ENCODE measurements at places on chromosomes 4 and X.

DNA sequence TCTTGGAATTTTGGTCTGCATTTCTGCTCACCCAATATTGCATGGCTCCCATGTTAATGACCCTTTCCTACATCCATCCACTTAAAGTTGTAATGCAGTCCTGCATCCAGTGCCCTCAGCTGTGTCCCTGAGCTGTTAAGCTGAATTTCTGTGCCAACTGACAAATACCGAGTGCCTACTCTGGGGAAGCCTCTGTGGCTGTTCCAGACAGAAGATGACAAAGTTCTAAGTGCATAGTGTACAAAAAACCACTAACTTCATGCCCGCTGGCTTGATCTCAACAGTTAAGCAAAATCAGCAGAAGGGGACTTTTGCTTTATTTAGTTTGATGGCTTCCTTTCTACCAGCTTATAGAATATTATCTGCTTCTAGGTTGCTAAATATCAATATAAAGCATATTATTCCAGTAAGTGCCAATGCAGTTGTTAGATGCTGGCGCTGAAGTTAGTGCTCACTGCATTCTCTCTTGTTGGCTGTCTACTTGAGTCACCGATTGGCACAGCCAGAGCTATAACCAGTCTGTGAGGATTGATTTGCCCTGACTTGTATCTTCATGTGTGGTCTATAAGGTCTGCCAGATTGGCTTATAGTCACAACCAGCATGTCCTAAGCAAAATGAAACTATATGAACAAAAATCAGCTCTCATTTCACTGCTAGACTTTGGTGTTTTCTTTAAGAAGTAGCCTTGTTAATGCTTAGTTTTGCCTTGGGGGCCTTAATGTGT is 98.9 kb downstream of the KLHL8 start:
- peak; percentile 73 for DNase-seq

DNA sequence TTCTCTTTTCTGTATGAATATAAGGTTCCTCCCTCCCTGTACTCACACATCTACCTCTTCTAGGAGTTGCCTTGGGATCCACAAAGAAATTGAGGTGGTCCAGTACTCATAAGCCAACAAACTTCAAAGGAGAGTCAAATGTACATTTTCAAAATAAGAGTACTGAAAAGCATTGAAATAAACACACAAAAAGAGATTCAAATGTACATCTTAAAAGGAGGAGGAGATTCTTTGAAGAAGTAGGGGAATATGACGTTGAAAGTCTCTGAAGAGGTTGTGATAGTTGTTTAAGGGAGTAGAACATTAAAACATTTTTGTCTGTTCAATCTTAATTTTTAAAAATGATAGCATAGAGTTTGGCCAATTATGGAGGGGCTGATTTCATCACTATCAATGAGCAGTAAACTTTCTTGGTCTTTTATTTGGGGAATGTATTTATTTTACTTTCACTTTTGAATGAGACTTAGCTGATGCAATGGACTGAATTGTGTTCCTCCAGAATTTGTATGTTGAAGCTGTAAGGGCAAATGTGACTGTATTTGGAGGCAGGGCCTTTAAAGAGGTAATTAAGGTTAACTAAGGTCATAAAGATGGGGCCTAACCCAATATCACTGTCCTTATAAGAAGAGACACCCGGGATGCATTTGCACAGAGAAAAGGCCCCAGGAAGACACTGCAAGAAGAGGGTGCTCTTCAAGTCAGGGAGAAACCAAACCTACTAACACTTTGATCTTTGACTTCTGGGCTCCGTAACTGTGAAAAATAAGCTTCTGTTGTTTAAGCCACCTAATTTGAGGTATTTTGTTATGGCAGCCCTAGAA is 226.3 kb upstream of the PGRMC2 start:
- DNase-seq = no peak

- DNase-seq = no peak
Measured at GRCh38 chr4:104217526-104217925, 277.2 kb downstream of the CXXC4 start.

DNA sequence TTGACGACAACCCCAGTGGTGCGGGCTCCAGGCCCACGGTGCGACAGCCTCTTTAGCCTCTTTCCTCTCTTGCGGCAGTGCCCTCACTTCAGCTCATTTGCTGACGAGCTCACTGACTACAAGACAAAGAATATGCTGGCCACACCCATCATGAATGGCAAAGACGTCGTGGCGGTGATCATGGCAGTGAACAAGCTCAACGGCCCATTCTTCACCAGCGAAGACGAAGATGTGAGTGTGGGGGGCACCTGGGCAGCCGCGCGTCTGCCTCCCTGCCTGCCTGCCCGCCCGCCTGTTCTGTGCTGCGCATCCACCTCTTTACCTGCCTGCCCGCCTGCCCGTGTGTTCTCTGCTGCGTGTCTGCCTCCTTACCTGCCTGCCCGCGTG is 9.2 kb downstream of the PDE6B start:
- DNase-seq = no peak

DNA sequence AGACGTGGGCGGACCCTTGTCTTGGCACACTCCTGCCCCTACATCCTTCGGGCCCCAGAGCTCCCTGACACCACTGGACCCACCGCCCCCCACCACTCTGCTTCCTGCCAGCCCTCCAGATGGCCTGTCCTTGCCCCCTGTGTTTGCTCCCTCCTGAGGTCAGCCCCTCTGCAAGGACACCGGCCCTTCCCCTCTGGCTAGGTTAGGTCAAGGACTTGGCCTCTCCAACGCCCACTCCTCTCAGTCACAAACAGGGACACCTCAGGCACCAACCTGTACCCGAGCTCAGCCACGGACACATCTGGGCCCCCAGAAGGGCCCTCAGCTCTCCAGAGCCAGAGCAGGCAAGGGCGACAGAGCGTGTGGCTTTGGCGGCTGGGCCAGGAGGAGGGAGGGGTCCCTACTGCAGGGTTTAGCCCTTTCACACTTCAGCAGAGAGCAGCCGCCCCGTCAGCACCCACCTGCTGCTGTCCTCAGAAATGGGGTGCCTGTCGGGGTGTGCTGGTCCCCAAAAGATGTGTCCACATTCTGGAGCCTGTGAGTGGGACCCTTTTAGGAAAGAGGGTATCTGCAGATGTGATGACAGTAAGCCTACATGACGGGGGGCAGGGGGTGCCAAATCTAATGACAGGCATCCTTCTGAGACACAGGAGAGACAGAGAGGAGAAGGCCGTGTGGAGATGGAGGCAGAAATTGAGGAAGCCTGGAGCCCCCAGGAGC is 23.5 kb upstream of the DUSP9 start:
- no peak for DNase-seq

GRCh38 chrX:105167233-105167632 is 53.3 kb downstream of the TEX13A start:
- no peak for DNase-seq

DNA sequence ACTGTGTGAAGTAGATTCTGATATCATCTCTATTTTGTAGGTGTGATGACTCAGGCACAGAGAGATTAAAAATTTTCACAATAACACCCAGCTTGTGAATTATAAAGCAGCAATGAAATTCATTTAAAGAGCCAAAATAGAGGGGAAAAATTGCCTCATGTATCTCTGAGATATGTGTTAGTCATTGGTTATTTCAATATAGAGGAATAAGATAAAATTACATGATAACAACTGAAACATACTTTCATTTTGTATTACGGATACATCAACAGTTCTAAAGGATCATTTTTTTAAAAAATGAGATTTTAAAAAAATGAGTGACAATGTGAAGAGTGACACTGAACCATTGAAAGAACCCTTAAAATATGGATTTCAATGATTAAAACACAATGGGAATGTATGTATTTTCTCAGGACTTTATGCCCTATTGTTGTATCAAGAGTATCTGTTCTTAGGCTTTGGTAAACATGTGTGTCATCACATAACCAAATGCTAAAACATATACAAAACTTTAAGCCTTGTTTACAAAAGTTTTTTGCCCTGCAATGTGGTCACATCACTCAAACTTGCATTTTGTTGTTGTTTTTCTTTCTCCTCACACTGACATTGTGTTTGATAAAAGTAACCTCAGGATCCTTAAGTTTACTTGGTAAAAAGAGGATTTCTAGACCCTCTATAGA is 221.3 kb downstream of the ANTXR2 start:
- no peak for DNase-seq

DNA sequence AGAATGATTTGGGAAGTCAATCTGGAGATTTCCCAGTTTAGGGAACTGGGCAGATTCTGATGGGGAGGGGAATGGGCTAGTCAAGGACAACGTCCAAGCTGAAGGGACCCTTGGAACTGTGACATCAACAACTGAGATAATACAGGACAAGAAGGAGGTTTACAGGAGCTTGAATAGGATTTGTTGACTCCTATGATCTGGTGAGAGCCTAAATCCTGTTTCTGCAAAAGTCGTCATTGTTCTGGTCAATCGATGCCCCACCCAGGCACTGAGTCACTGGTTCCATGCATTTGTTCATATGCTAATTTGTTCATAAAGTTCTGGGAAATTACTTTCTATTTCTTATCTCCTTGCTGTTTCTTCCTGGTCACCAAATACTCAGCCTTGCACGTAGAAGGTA is 15.3 kb upstream of the PDGFRA start:
- DNase-seq = no peak

- DNase-seq = peak; percentile 96
Measured at GRCh38 chr4:3827616-3828492, 61.7 kb downstream of the ADRA2C start.

DNA sequence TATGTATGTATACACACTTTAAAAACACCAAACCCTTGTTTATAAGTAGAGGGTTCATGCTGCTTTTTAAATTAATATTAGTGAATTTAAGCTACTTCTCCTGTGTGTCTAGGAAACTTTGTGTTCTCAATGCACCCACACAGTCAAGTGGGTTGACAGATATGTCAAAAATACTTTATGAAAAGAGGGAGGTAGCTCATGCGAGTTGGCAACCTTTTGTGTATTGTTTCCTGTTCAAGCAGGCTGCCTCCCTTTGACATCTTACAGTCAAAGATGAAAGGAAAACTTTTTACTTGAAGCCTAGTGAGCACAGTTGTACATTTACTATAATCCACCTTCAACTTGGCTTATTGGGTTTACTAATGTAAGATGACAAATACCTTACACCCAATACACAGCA is 218.4 kb downstream of the KLHL13 start:
- no peak for DNase-seq

DNA sequence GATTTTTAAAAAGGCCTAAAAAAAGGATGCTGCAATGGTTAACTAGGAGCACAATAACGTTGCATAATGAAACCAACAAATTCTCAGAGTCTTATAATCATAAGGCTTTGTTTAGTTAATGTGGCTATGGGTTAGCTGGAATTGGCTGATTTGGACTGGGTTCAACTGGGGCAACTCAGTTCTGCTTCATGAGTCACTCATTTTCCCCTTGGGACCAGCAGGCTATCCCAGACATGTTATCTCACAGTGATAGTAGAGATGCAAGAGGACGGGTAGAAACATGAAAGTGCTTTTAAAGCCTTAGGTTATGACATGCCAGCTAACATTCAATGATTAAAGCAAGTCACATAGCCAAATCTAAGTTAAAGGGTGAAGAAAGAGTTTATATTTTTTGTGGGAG is 189.2 kb upstream of the GK2 start:
- DNase-seq = no peak

DNA sequence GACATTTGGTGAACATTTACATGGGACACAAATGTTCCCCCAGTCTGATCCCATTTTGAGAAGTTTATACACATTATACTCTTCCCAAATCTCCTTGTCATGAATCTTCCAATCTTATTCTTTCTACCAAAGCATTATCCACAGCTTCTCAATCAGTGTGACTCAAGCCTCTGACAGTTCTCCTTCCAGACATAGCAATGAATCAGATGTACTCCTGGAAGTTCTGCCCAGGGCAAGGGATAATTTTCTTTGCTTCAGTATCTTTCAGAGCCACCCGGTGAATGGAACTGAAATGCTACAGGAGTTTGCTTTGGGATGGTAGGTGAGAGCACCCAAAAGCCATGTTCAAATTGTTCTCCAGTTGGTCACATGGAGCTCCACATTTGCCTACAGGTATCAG is 145.5 kb downstream of the ANXA5 start:
- DNase-seq = no peak

- no peak for DNase-seq
Measured at GRCh38 chr4:61827907-61828391, 627.8 kb downstream of the ADGRL3 start.

DNA sequence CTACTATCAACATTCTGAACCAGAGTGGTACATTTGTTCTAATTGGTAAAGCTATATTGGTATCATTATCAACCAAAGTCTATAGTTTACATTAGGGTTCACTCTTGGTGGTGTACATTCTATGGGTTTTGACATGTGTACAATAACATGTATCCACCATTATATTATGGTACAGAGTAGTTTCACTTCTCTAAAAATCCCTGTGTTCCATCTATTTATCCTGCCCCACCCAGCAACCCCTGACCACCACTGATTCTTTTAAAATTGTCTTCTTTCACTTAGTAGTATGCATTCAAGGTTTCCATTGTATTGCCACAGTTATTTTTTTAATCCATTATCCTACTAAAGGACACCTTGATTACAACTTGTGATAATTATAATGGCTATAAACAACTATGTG is 15.3 kb upstream of the TMPRSS11D start:
- DNase-seq = no peak

GRCh38 chr4:121679267-121679666 is 17.5 kb downstream of the ANXA5 start:
- DNase-seq = no peak

GRCh38 chr4:72207196-72207595 is 175.4 kb downstream of the NPFFR2 start:
- DNase-seq = no peak

- peak; percentile 54 for DNase-seq
Measured at GRCh38 chrX:40085714-40086113, 12.0 kb downstream of the BCOR start.

DNA sequence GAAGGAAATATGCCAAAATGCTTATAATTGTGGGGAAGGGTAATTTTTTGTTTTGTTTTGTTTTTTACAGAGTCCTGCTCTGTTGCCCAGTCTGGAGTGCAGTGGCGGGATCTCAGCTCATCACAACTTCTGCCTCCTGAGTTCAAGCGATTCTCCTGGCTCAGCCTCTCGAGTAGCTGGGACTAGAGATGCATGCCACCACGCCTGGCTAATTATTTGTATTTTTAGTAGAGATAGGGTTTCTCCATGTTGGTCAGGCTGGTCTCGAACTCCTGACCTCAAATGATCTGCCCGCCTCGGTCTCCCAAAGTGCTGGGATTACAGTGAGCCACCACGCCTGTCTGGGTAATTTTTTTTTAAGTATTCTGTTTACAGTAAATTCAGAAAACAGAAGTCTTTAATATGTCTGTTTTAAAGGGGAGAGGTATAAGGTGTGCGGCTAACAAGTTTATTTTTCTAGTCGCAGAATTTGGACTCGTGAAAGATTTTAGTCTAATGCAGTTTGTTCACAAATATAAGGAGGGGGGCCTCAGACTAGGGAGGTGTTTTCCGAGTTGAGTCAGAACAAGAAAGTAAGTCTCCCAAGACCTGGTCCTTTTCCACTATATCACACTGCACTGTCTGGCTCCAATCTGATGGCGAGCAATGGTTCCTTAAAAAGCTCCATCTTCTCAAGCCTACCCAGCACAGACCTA is 1.5 kb downstream of the ACSL1 start:
- no peak for DNase-seq

- no peak for DNase-seq
Measured at GRCh38 chr4:185190306-185190856, 13.4 kb downstream of the CFAP97 start.
